ENCODE measurements at places on chromosomes 11 and 22.

DNA sequence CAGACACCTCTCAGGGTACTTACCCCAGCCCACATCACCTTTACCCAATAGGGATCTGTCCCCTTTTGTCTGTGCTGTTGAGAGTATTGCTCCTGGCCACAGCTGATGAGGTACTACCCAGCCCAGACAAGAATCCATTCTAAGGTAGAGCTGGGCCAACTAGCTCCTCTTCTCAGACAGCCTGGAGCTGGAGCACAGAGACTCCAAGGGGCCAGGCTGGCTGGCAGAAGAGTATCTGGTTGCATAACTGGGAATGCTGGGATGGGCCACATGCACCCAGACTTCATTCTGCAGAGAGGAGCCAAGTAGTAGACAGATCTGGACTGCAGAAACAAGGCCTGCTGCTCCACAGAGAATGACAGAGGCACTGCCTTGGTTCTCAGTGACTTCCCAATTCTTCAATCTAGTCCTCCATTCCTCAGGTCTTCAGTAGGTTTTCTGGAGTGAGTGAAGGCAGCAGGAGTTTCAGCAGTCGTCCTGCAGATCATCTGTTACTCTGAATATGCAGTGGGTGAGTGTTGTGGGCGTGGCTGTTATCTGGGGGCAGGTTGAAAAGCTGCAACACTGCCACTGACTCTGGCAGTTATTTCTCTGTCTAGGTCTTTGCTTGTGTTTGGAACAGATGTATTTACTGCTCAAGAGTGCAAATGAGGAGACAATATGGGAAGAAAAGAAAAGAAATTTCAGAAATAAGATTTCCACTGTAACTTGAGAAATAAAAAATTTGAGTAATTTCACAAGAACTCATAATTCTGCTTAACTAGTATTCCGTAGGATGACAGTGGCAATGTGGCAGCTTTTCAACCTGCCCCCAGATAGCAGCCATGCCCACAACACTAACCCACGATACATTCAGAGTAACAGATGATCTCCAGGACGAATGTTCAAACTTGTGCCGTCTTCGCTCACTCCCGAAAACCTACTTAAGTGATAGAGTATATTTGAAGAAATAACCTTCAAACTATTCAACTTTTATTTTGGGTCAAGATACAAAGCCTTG, 34.9 kb downstream of the MAPK1 start:
- no peak for DNase-seq

DNA sequence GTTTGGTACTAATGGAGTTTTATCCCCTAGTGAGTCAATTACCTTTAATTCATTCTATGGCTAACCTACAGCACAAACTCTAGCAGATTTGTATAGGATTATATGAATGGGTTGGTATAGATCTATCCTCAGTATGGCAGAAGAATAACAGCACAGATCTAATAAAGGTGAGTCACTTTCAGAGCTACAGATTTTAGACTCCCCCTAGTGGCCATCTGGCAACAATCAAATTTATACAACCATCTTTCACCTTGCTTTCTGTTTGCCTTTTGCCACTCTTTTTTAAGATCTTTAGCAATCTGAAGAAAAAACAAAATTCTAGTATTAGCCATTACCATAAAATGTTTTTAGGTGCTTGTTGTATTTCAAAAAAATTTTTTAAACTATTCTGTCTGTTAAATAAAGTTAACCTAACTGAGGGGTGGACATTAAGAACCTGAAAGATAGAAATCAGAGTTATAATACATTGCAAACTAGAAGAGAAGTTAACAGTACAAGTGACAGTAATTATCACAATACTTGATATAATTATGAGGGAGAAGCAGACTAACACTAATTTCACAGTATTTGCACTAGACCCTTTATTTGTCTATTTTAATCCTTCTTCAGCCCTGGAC, 25.8 kb downstream of the DDIAS start:
- DNase-seq: peak; percentile 44

GRCh38 chr22:19110064-19110458, 12.2 kb downstream of the DGCR2 start:
- DNase-seq: no peak

DNA sequence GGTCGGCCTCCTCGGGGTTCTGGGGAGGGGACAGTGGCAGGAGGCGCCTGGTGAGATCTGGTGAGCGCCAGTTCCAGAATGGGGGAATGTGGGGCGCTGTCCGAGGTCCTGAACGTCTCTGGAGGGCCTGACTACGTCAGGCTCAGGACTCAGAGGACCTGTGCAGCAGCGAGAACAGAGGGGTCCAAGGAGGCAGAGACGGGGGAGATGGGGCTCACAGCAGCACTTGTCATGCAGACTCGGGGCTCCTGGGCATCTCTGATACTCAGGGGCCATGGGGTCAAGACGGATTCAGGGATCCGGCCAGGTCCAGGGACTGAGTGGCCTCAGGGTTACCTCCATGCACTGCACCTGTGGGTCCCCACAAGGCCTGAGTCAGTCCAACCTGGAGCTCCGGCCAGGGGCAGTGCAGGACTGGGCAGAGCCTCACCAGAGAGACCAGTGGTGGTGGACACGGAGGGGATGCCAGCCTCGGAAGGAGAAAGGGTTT, 92.2 kb downstream of the BRD1 start:
- DNase-seq: no peak

DNA sequence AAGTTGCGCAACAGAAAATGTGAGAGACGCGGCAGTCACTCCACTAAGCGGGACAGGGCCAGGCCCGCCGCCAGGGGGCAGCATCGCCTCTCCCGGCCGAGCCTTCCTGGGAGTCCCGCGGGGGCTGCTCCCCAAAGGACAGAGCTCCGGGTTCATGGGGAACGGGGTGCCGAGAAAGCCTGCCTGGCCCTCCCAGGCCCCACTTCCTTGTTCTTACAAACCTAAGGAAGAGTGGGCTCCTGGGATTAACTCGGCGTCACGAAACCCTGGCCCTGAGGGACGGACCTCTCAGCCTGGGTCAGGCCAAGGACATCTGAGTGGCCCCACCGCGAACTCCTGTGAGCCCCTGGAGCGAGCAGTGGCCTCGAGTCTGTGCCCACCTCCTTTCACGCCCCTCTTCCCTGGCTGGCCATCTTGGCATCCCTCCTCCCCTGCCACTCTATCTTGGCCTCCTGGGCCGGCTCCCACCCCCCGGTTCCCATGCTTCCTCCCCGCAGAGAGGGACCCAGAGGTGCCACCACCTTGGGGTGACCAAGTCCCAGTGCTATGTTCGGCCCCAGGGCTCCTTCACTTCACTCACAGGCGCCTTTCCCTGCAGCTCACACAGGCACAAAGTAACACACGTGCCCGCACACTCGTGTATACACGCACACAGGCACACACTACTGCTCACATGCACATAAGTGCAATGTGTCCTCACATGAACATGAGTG, 99.9 kb upstream of the FGF3 start:
- DNase-seq: peak; percentile 73

DNA sequence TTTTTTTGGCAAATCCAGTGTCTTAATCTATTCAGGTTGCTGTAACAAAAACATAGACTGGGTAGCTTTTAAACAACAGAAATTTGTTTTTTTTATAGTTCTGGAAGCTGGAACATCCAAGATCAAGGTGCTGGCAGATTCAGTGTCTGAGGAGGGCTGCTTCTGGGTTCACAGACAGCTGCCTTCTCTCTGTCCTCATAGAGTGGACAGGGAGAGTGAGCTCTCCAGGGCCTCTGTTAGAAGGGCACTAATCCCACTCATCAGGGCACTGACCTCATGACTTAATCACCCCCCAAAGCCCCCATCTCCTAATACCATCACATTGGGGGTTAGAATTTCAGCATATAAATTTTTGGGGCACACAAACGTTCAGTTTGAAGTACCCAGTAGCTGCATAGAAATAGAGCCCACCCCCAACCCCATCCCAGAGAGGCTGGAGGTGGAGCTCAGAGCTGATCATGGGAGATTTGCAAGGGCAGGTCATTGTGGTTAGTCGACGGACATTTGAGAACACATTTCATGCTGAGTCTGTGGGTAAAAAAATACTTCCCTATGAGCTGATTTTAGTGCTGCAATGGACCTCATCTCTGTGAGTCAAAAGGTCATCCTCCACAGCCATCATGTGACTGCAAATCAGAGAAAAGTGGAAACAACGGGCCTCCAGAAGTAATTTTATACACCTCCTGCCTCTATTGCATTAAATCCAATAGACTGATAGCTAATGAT, 203.1 kb upstream of the CADM1 start:
- DNase-seq: no peak

GRCh38 chr11:73191151-73191550, 26.9 kb upstream of the P2RY2 start:
- no peak for DNase-seq

DNA sequence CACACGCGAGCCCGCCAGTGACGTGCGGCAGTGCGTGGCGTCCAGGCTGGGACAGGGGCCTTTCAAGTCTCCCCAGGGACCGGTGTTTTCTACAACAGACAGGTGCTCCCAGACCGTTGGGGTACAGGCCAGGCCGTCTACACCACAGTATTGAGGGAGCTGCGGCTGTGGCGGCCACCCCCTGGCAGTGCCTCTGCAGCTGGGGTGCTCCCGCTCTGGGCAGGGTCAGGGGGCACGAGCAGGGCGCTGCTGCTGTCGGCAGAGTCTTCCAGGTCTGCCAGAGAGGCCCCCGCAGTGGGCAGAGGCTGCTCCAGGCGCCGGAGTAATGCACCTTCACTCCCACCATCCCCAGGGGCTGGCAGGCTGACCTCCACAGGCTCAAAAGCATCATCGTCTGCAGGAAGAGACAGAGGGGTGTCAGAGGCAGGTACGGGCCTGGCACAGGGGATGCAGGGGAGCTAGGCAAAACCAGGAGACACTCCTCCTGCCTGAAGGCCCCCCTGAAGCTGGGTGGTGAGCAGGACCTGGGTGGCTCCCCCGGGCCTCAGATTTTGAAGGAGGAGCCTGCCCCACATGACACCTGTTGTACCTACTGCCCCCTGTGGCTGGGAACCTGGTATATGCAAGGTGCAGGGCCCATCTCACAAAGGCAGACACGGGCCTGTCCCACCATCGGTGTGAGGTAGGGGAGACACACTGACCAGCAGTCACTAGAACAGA, 83.3 kb downstream of the DGCR2 start:
- no peak for DNase-seq

GRCh38 chr11:120034176-120034875, 103.6 kb downstream of the TRIM29 start:
- no peak for DNase-seq

GRCh38 chr11:65892661-65893317, 2.3 kb downstream of the CCDC85B start:
- no peak for DNase-seq

DNA sequence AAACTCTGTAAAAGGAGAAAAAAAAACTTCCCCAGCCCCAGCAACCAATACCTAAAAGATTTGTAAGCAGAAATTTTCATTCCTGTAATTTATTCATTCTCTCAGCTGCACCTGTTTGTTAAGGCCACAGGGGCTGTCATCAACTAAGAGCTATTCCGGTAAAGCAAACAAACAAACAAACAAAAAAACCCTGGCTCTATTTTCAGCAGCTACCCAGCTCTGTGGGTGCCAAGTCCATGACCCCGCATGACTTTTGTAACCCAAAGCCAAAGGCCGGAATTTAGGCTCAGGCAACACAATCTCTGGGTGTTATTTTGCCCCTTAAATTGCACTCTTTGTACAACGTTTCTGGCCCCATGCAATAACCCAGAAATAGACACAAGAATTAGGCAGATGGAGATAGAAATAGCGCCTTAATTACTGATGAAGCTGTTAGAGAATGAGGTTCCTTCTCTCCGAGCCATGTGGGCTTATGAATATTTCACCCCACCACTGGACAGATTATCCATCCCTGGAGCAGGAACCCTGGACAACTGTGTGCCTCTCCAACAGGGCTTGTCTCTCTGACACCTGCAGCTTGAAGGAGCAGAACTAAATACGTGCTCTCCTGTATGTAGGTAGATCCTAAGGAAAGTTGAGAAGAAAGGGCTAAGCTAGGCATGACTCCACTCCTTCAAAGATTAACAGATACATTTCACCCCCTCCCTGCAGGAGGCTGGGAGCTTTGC, 29.4 kb downstream of the APOL6 start:
- DNase-seq: no peak

DNA sequence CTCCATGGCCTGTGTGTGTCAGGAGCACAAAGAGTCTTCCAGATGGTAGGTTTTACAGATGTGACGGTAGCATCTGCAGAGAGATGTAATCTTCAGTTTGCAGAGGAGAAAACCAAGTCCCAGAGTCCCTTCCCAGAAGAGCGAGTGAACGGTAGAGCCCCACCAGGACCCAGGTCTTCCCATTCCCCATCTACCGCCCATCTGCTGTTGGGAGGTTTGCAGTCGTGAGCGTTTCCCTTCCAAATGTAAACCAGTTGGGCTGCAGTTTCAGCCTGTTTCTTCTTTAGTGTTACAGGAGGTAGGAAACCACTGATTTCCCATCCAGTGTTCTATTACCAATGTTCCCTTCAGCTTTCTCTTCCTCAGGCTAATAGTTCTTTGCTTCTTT, 24.0 kb downstream of the PANX1 start:
- DNase-seq: no peak

- no peak for DNase-seq
These were observed 151.3 kb downstream of the DLG2 start for GRCh38 chr11:85475660-85476517.

GRCh38 chr11:8501836-8502235, 92.2 kb downstream of the STK33 start:
- no peak for DNase-seq
